KBM-7 (cell line): ENCODE measurements at places on chromosomes 7 and 10.

- no peak for DNase-seq
Measured at GRCh38 chr7:129067943-129068548, 13.1 kb upstream of the TNPO3 start.

DNA sequence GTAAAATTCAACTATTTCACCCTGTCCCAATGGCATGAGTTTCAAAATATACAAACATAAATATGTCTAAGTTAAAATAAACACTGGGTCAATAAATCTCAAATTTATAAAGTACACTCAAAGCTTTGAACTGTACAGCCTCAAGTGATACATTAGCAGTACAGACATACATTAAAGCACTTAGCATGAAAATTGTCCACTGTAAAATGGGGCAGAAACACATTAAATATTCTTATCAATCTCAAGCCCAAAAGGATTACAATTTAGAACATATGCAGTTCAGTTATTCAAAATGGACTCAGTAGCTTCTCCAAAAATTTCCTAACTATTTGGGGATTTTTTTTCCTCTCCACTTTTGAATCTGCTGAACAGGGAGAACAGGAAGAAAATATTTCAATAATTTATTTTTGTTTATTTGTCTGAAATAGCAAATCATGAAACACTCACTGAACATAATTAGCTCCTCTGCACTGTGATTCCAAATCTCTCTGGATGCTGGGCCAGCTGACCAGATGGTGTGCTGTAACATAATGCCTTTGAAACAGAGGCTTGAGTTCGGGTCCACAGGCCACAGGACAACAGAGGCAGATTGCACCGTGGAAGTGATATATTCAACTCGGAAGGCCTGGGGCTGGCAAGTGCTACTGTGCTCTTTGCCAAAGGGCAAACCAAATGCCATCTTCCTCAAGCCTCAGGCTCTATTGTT is 248.9 kb upstream of the LRRN3 start:
- DNase-seq: no peak

DNA sequence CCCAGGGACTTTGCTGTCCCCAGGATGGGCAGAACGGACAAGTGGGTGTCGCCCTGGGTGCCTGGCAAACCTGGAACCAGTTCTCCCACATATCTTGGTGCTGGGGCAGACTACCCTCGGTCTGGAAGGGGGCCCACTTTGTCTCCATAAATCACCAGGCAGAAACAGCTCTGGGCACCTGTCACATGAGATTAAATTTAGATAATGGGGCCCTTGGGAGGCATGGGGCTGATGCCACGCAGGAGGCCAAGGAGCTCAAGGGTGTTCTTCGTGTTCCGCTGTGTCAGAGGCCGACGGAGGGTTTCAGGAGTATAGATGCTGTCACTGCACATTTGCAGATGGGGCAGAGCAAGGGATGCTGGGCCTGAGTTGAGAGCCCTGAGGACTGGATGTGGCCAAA is 72.7 kb downstream of the TMEM130 start:
- DNase-seq: no peak

GRCh38 chr7:149828357-149829309 is 9.5 kb upstream of the ZNF862 start:
- no peak for DNase-seq

- DNase-seq: no peak
Measured at GRCh38 chr10:73768881-73769280, 13.0 kb upstream of the CHCHD1 start.

DNA sequence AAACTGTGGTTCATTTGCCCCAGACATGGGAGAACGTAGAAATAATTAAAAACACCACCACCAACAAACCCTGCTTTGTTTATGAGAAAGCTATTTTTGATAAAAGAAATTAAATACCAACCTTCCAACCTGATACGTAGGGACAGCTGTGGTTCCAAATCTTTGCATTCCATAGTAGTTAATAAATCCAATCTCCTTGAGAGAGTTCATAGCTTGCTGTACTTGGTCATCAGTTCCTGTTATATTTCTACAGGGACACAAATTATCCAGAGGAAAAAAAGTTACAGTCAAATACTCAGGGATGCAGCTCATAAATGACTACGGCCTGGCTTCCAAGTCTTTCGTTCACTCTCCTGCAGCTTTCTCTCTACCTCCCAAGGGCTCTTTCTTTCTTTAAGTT is 41.1 kb downstream of the PUS7 start:
- no peak for DNase-seq

DNA sequence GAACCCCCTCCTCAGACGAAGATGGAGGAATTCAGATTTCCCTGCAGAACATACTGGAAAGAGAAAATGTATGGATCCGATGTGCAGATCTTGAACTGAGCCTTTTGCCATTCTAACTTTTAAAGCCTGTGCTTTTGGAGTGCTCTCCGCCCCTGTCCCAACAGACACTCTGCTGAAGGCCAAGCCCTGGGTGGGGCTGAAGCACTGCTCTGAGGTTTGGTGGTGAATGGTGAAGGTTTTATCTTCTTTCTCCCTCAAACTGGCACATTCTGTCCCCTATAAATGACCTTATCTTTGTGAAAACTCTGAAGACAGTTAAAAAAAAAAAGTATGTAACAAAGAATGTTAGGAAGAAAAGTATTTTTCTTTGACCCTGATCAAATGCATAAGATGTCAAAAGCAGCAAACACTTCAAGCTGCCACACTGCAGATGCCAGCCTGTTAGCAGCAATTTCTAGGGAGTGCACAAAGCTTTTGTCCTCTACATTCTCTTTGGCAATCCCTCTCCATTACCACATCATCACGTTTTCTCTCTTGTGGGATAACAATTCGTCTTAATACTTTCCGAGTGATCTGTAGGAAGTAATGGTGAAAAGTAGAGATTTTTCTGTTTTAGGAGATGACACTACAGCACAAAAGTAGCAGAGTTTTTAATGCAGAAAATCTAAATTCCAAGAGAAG is 137.3 kb upstream of the CCDC6 start:
- no peak for DNase-seq
